ENCODE measurements at places on chromosomes 2 and 18.

- DNase-seq, result no peak
These were observed 174.7 kb downstream of the RTP5 start for GRCh38 chr2:242044313-242044590.

DNA sequence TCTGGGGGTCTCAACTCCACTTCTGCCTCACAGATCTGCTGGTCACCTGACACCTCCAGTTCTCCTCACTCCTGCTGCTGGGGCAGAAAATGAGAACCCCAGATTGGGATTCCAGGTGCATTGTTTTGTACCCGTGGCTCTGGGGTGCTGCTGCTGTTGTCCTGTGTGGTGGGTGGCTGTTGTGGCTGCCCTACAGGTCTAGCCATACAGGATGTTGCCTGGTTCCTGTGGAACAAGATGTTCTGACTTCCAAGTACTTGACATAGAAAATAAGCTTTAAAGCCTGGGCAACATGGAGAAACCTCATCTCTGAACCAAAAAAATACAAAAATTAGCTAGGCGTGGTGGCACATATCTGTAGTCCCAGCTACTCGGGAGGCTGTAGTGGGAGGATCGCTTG, 38.1 kb downstream of the CHRNA1 start:
- no peak for DNase-seq

DNA sequence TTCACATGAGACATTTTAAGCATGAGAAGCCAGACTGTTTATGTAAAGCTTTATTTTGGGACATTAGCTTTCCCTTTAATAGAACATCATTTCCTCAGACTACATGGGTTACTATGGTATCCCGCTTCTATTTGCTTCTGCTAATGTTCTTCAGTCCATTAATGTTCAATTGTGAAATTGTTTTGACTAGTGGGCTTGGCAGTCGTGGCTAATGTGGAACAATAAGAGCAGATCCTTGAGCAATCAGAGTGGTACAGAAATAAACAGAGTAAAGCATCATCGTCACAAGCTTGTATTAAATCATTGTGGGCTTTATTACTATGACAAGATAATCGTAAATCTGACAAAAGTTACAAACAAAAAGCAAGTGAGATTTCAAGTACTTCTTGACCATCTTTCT, 60.2 kb downstream of the PDE1A start:
- DNase-seq, result no peak

GRCh38 chr2:74053959-74054715, 69.4 kb downstream of the TET3 start:
- DNase-seq, result no peak

- DNase-seq, result no peak
These were observed 4.1 kb upstream of the AGXT start for GRCh38 chr2:240864475-240864874.

DNA sequence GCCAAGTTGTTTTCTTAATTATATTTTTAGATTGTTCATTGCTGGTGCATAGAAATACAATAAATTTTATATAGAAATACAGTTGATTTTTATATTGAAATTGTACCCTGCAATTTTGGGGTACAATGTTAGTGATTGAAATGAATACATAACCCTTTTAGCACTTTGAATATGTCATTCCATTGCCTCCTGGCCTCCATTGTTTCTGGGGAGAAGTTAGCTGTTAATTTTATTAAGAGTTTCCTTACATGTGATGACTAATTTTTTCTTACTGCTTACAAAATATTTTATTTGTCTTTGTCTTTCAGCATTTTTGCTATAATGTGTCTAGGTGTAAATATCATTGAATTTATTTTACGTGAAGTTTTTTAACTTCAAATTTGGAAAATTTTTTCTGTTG, 176.5 kb upstream of the DCC start:
- DNase-seq, result no peak

GRCh38 chr18:42413870-42414269, 458.8 kb downstream of the PIK3C3 start:
- DNase-seq, result no peak

DNA sequence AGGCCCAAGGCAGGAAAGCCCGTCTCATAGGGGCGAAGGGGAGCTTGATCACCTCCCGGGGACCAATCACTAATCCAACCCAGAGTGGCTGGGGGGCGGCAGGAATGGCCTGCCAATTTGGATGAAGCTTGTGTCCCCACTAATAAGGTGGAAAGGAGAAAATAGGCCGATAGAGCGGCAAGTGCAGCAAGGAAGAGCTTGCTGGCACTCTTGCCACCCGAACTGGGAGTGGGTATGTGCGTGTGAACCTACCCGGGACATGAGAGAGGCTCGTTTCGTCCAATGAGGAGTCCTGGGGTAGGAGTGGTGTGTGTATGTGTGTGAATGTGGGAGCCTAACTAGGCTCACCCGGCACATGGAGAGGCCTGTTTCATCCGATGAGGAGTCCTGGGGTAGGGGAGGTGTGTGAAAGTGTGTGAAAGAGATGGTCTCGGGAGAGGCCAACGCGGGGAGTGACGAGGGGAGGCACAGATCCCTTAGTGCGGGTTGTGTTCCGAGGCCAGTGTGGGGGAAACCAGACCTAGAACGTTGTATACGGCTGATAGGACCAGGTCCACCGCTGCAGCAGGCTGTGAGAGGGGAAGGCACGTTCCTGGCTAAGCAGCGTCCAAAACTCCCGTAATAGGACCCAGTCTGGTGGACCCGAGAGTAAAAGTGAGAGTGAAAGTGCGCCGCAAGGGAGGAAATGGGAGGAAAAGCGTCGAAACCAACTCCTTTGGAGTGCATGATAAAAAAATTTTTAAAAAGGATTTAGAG, 47.1 kb upstream of the SELENOI start:
- DNase-seq, result no peak

GRCh38 chr2:8728305-8729015, 46.6 kb downstream of the ID2 start:
- DNase-seq, result no peak

GRCh38 chr18:9859232-9859631, 26.5 kb upstream of the TXNDC2 start:
- no peak for DNase-seq

GRCh38 chr18:45168866-45169600, 446.2 kb upstream of the SLC14A2 start:
- no peak for DNase-seq

DNA sequence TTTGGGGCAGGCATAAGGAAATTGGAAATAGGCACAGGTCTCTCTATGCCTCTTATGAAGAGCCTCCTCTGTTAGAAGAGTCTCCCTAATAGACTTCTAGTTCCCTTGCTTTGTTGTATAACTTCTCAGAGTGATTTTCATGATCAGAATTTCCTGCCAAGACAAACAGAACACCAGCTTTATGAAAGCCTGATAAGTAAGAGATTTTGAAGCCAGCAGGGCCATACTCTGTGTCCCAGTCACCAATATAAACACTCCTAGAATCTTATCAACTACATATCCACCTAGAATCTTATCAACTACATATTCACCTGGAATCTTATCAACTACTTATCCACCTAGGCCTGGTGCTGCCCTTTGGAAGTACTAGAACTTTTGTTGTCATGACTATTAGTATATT, 579.5 kb downstream of the ARHGAP15 start:
- no peak for DNase-seq

DNA sequence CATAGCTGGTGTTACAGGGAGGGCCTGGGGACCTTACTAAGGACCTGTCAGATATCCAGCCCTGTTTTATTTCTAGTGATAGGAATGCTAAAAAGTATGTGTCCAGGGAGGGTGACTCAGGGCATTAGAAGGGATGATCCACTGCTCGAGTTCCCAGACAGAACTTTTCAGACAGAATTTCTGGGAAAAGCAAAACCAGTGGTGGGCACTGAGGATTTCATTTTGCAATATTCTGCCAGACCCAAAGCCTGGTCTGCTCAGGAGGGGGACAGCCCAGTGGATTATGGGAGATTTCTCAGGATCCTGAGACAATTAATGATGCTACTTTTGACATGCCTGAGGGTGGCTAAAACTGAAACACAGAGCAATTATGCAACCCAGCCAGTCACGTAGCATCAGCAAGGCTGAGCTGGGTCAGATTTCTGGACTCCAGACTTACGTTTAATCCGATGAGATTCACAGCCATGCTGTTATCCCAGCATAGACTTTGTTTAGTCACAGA, 4.7 kb upstream of the KCNE4 start:
- DNase-seq, result no peak

DNA sequence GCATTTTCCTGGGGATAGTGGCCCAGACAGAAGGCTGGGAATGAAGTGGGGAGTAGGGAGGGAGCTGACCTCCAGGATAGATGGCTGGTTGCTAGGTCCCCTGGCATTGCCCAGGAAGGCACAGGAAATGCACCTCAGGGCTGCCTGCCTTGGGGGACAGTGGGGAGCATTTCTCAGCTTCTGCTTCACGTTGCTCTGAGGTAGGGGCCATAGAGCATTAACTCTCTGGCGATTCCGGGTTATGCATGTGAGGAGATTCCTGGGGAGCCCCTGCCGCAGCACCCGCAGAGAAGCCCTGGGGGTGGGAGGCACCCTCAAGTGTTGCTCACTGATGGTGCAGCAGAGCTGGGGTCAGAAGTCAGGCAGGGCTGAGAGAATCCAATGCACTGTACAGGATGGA, 256.5 kb downstream of the CYP26B1 start:
- no peak for DNase-seq

- no peak for DNase-seq
These were observed 1.9 kb downstream of the MSTN start for GRCh38 chr2:190060626-190061025.

GRCh38 chr2:23208339-23208738, 176.6 kb upstream of the KLHL29 start:
- no peak for DNase-seq

DNA sequence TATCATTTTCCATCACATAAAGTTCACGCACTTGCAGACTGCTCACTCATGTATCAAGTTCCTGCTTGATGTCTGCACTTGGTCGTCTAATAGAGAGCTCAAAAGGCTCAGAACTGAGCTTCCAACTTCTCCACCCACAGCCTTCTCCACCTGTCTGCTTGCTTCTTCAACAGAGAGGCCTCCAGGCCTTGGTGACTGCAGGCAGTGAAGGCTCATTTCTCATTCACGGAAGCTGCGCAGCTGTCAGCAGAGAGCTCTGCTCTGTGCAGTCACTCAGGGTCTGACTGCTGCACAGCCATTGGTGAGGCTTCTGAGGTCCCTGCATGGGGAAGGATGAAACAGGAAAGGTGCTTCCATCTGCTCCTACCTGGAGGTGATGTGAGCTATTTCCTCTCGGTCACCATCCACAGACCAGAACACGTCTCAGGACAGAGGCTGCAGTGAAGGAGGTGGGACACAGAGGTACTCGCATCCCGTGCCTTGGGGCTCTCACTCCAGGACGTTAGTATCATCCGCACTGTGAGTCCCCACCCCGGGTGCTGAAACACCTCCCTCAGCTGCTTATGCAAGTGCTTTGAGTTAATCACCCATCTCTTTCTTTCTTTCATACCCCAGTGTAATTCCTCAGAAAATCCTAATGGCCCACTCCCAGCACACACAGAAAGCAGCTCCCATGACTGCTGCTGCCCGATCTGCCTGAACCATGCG, 126.2 kb downstream of the TMEM18 start:
- no peak for DNase-seq

DNA sequence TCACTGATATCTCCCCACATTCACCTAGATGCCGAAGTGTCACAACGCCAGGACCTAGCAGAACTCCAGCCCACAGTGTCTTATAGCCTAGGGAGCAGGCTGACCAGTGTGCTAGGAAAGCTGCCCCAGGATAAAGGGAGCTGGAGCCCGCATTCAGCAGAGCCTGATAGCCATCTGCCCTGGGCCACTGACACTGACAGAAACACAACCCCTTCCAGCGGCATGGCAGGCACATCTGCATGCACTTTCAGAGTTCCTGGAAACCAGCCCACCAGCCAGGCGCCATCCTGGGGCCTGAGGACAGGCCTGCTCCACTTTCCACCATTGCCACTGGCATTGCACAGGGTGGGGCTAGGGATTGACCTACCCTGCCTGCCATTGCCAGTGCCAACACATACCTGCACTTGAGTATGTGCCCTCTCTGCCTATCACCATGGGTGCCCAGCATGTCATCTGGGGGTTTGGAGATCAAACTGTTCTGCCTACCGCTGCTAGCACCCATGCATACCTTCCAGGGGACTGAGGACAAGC, 290.1 kb upstream of the KLHL14 start:
- DNase-seq, result no peak

DNA sequence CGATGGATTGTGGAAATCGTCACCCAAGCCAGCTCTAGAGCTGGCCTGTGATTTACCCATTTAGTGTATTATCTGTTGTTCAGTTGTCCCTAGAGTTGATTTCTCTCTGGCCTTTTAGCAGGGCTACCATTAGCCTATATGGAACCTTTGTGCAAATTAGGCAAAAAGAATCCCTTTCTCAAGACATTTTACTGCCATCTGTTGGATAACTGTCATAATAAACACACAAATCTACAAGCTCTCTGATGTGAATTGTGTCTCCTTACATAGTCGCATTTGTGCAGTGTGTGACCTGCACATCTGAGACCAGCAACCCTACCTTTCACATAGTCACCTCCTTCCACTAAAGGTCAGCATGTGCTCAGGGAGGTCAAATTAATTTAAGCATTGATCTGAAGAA, 34.0 kb downstream of the LOXHD1 start:
- DNase-seq, result no peak

DNA sequence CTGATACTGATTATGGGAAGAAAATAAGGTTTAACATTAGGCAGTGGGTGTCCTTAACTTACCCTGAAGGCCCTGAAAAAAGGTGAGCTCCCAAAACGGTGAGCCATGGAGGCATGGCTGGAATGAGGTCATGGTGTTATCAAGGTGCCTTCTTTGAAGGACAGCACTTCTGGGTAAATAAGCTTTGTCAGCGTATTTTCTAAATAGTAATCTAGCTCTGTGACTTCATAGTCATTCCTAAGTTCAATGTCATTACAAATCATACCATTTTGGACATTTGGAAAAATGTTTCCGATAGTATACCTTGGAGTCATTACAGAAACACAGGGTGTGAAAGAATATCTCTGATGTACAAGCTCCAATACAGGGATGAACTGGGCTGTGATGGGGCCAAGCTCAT, 35.2 kb upstream of the CNGA3 start:
- DNase-seq, result no peak

DNA sequence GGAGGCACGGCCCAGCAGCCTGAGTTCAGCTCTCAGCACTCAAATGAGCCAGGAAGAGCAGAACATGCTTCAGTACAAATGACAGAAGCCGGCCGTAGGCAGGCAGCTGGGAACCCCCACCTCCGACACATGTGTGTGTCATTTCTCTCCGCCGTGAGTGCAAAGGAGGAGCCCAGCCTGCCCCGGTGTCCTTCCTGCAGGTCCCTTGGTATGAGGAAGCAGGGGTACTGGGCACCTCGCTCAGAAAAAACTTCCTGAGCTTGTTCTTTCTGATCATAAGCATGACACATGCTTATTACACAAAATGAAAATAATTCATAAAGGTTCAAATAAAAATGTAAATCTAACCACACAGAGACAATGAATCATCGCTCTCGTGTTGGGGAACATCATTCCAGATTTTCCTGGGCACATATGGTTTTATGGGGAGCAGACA, 35.3 kb downstream of the KCNF1 start:
- no peak for DNase-seq

DNA sequence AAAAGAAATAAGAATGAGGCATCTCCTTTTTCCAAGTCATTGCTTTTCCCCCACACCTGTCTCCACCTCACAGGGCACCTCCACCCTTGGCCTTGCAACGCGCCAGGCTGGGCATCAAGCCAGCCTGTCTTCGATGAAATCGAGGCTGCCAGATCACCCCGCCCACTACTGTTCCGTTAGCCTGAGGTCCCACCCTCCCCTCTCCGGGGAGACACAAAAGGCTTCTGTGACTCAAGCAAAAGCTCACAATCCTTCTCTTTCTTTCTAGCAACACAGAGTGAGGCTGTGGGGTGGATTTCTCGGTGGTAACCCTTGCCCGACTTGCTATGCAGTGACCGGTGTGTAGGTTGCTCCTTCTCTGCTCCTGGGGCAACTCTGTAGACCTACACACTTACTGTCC, 9.9 kb downstream of the TNP1 start:
- DNase-seq, result no peak

GRCh38 chr2:197184959-197185586, 125.5 kb downstream of the ANKRD44 start:
- DNase-seq, result no peak

All from central memory CD8-positive, alpha-beta T cell (primary cell).